Urothelium cell line (cell line): ENCODE measurements at places on chromosomes 12 and 14.

GRCh38 chr14:22593189-22593588, 4.2 kb upstream of the DAD1 start:
- DNase-seq = no peak

DNA sequence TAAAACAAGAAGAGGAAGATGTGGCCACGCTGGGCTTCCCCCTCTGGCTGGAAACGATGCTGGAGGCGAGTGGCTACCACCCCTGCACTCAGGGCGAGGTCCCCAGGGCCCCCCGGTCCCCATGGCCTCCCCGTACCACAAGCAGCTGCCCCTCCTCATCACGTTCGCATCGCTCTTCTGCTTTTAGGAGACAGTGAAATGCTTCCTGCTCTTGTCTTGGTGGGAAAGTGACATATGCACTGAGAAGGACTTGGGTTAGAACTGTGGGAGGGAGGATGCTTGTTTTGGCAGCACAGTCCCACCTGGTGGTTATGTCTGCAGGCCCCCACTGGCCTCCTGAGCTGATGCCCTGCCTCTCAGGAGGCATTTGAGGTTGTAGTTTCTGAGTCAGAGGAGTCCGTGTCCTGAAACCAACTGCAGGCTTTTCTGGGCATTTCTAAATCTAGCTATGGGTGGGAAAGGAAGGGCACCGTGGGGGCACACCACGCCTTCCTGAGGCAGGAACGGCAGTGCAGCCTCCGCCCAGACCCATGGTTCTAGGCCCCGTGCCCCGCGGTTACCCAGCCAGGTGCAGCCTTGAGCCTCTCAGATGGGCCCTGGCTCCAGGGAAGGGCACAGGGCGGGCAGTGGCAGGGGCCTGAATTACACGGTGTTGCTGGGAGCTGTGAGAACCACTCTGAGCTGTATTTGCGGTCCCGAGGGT, 139.3 kb downstream of the ADGRD1 start:
- peak; percentile 65 for DNase-seq

- DNase-seq = peak; percentile 50
Measured at GRCh38 chr12:38384816-38385378, 68.3 kb downstream of the ALG10B start.

DNA sequence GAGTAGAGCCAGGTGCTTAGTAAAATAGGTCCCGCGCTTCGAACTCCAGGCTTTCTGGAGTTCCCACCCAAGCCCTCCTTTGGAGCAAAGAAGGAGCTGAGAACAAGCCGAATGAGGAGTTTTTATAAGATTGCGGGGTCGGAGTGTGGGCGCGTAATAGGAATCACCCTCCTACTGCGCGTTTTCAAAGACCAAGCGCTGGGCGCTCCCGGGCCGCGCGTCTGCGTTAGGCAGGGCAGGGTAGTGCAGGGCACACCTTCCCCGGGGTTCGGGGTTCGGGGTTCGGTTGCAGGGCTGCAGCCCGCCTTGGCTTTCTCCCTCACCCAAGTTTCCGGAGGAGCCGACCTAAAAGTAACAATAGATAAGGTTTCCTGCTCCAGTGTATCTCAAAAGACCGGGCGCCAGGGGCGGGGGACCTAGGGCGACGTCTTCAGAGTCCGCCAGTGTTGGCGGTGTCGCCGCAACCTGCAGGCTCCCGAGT, 3.6 kb downstream of the SSTR1 start:
- no peak for DNase-seq

GRCh38 chr14:105240811-105241576, 7.3 kb upstream of the BTBD6 start:
- no peak for DNase-seq

GRCh38 chr12:131946757-131947156, 3.0 kb upstream of the EP400 start:
- DNase-seq = no peak

DNA sequence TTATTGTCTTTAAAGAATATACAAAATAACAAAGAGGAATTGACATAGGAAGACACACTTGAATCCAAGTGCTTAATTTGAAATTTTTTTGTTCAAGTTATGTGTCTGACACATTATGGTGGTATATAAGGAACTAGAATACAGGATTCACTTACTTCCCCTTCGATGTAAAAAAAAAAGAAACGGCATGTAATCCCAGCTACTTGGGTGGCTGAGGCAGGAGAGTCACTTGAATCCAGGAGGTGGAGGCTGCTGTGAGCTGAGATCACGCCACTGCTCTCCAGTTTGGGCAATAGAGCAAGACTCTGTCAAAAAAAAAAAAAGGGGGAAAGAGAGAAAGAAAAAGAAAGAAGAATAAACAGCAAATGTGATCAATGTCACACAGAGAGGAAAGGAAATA, 8.9 kb downstream of the CLEC12A start:
- no peak for DNase-seq

DNA sequence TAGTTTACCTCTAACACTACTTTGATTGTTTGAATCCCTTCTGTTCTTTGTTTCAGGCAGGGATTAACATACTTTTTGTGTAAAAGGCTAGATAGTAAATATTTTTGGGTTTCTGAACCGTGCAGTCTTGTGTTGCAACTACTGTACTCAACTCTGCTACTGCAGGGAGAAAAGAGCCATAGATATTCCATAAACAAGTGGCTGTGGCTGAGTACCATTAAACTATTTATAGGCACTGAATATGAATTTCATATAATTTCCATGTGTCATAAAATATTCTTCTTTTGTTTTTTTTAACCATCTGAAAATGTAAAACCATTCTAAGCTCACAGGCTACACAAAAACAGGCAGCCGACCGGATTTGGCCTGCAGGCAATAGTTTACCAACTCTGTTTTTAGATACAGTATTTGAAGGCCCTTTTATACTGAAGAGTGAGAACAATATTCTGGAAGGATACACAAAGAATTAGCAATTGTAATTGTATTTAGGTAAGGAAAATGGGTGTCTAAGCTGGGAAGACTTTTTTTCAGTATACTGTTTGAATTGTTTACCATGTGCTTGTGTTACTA, 15.7 kb downstream of the NR1H4 start:
- DNase-seq = no peak

GRCh38 chr12:470133-470532, 10.4 kb downstream of the B4GALNT3 start:
- DNase-seq = no peak

DNA sequence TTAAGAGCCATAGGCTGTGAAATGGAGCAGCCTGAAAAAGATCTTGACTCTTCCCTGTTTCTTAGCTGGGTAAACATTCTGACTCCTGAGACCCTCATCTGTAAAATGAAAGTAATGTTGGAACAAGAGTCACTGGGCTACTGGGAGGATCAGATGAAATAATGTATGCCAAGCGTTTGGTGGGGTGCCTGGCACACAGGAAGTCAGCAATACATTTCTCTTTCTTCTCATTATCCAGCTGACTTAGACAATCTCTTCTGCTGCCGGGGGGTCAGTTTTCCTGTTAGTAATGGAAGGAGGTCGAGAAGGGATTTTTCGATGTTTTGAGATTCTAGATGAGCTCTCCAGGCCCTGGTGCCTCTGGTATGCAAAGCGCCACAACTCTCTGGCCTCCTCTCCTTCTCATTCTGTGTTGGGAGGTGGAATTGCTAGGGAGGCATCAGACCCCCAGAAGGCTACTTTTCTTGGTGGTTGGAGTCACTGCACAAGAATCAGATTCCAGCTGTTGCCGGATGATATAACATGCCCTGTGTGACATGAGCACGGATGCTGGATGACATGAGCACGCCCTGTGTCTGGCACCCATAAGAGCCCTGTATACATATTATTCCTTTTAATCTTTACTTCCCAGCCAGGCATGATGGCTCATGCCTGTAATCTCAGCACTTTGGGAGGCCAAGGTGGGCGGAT, 4.3 kb downstream of the OASL start:
- no peak for DNase-seq

DNA sequence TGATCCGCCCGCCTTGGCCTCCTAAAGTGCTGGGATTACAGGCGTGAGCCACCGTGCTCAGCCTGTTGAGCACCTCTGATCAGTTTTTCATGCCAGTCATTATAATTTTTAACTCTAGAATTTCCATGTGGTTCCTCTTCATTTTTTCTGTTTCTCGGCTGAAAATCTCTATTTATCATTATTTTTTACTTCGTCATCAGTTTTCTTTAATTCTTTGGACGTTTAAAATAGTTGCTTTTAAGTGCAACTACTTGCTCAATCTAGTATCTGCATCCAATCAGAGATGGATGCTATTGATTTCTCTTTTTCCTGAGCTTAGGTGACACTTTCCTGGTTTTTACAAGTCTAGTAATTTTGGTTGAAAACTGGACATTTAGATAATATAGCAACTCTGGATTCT, 16.8 kb downstream of the MAPKAPK5 start:
- DNase-seq = no peak
